Tibial nerve (tissue), 4 donors: ENCODE measurements at places on chromosomes 11 and 22. TPM values are rescaled to one million over a fixed set of nuclear protein-coding genes. Genes with fewer than 3 reads are reported as not detected.

Gene RNF26
- total RNA-seq, result 13.8 TPM

Gene C22orf42
- not detected for total RNA-seq

Gene MFRP
- not detected for total RNA-seq

Gene NXPE4
- not detected for total RNA-seq

Gene P4HA3
- total RNA-seq, result not detected

DNA sequence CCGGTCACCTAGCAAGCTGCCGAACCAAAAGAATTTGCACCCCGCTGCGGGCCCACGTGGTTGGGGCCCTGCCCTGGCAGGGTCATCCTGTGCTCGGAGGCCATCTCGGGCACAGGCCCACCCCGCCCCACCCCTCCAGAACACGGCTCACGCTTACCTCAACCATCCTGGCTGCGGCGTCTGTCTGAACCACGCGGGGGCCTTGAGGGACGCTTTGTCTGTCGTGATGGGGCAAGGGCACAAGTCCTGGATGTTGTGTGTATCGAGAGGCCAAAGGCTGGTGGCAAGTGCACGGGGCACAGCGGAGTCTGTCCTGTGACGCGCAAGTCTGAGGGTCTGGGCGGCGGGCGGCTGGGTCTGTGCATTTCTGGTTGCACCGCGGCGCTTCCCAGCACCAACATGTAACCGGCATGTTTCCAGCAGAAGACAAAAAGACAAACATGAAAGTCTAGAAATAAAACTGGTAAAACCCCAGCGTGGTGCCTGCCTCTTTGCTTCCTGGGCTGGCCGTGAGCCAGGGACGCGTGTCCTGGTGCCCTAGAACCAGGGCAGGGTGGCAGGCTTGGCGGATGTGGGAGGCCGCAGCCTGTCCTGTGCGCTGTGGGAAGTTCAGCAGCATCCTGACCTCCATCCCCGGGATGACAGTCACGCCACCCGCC lies 13.2 kb downstream of the CCND1 start:
- H3K27ac ChIP-seq, result no peak overlapping the region
- H3K4me1 ChIP-seq, result no peaks in the 10 kb centered on the region
- no peak overlapping the region for H3K4me3 ChIP-seq
- DNase-seq, result no peak
- H3K27me3 ChIP-seq, result no peaks in the 10 kb centered on the region

GRCh38 chr11:70191495-70192140 lies 11.5 kb upstream of the FADD start:
- DNase-seq, result peak; percentile 26
- H3K4me1 ChIP-seq, result peaks cover 4% of the 10 kb centered on the region
- H3K27ac ChIP-seq, result no peak overlapping the region

DNA sequence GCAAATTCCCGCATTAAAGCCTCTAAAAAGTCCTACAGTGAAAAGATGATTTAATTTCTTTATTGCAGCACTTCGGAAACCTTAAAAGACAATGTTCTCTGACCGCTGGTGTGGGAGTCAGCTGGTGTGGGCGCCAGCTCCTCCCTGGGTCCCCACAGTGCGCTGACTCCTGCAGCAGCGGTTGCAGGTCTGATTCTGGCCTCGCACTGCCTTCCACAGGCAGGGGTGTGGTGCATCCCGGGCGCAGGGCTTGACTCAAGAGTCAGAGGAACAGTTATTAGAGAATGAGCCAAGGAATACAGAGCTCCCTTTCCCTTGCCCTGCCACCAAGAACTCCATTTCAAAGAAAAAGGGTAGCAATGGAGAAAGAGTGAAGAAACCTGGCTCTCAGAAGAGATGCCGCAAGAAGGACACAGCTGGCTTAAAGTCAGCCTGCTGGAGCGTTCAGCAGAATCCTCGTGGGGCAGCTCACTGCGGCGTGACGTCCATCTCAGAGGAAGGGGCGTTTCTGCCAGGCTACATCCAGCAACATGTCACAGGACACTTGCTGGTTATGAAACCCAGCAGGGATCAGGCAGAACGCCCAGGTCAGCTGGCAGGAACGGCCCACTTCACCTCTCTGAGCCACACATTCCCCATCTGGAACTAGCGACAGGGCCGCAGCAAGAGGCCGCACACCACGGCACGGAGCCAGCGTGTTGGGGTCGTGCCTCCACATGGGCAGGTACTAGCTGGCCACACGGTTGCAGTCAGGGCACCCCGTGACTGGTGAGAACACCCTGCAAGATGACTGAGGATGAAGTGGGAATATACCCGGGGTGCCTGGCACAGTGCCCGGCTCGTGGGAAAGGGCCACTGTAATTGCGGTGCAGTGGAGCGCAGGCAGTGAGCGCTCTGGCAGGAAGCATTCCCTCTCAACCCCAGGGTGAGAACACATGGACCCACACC lies 18.1 kb upstream of the EFCAB6 start:
- H3K36me3 ChIP-seq, result no peaks in the 10 kb centered on the region
- peaks cover 30% of the 10 kb centered on the region for H3K4me1 ChIP-seq
- H3K27me3 ChIP-seq, result no peaks in the 10 kb centered on the region
- DNase-seq, result peak; percentile 79
- H3K27ac ChIP-seq, result peak overlapping the region; percentile 77

DNA sequence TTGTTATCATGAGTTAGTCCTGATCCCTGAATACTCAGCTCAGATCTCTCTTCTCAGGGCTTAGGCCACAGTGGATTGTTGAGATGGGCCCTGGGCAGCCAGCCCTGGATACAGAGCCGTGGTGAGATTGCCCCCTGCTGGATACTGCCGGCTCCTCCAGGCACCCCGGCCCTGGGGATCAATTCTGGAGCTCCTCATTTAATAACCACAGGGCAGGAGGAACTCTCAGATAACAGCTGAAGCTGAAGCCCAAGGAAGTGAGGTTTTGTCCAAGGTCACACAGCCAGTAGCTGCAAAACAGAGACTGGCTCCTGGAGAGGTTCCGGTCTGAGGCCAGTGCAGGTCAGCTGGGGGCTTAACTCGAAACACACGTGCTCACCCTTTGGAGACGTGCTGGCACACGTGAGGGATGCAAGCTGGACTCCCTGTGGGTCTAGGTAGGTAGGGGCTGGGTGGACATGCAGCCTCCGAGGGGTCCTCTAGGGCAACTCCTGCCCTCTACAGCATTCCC lies 16.0 kb downstream of the USH1C start:
- H3K36me3 ChIP-seq, result no peaks in the 10 kb centered on the region
- no peak overlapping the region for H3K27ac ChIP-seq
- no peaks in the 10 kb centered on the region for H3K4me1 ChIP-seq
- H3K4me3 ChIP-seq, result no peak overlapping the region
- peak; percentile 26 for DNase-seq
- no peaks in the 10 kb centered on the region for H3K27me3 ChIP-seq

- H3K27ac ChIP-seq, result no peak overlapping the region
- no peak for DNase-seq
- H3K4me1 ChIP-seq, result peaks cover 35% of the 10 kb centered on the region
- peaks cover 15% of the 10 kb centered on the region for H3K27me3 ChIP-seq
- no peaks in the 10 kb centered on the region for H3K36me3 ChIP-seq
These were observed 2.8 kb upstream of the PHLDA2 start for GRCh38 chr11:2931771-2932738.

- no peak overlapping the region for H3K27ac ChIP-seq
- DNase-seq, result no peak
- H3K4me1 ChIP-seq, result peaks cover 1% of the 10 kb centered on the region
- H3K36me3 ChIP-seq, result no peaks in the 10 kb centered on the region
- H3K4me3 ChIP-seq, result no peak overlapping the region
These were observed 48.0 kb downstream of the IGF2 start for GRCh38 chr11:2091112-2091746.

GRCh38 chr11:68840661-68841653 lies 759 bp downstream of the CPT1A start:
- peak overlapping the region; percentile 84 for H3K4me3 ChIP-seq
- no peaks in the 10 kb centered on the region for H3K27me3 ChIP-seq
- peak overlapping the region; percentile 90 for H3K27ac ChIP-seq
- no peaks in the 10 kb centered on the region for H3K36me3 ChIP-seq
- peak; percentile 29 for DNase-seq
- H3K4me1 ChIP-seq, result peaks cover 42% of the 10 kb centered on the region
